ENCODE measurements at places on chromosomes 1 and 21. TPM values are rescaled to one million over a fixed set of nuclear protein-coding genes. Genes with fewer than 3 reads are reported as not detected.

CC2D1B gene
- 54.6 TPM for total RNA-seq

NBPF20 gene
- 4.6 TPM for total RNA-seq

AMY2A gene
- not detected for total RNA-seq

SPATA46 gene
- total RNA-seq: not detected

DNA sequence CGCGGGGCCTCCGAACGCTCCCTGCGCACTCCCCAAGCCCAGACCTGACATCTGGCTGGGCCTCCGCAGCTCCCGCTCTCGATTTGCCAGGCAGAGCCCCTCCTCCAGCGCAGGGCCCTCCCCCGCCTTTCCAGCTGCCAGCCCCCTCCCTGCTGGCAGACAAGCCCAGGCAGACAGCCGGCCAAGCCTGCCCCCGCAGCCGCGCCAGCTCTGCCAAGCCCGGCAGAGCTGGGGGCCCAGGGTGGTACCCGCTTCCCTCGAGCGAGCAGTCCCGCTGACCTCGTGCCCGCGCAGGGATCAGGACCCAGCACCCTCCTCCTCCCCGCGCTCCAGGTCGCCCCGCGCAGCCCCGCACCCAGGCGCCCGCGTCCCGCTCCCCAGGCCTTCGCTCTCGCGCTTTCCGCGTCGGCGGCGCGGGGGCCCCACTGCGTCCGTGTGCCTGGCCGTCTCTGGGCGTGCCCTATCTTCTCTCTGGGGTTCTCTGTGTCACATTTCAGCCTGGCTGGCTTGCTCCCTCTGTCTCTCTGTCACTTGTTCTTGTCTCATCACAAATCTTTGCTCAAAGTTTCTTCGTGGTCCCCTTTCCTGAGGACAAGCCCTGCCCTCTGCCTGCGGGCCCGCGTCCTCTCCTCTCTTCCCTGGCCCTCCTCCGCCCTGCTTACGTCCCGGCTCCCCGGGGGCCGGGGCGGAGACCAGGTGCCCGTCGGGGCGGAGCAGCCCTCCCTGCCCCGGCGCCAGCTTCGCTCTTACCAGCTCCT, 580 bp downstream of the INKA2 start:
- peak; percentile 74 for DNase-seq

DNA sequence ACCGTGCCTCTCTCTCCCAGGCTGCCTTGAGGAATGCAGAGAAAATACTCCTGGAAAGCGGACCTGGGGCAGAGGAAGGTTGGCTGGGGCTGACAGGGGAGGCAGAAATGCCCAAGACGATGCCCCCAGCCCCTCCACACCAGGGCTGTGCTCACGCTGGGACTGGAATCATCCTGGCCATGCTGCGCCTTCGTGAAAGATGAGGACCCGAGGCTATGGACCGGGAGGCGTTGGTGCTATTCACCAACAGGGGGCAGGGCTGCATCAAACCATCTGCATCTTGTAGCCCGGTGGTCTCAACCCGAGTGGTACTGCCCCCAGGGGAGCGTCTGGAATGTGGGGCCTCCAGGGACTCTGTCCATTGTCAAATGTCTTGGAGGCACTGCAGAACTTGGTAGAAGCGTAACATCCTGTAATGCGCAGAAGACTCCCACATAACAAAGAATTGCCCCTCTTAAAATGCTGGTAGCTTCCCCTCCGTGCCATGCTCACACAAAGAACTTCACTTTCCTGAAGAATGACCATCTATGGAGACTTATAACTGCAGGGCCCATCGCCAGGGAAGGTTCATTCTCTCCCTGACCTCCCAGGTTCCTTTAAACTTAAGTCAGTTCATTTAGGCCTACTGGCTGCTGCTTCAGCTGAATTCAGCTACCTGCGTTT, 251.2 kb downstream of the RRAGC start:
- peak; percentile 51 for DNase-seq

GRCh38 chr1:75396745-75397144, 214.2 kb downstream of the SLC44A5 start:
- DNase-seq: no peak

GRCh38 chr1:245043611-245043940, 111.2 kb upstream of the KIF26B start:
- peak; percentile 48 for DNase-seq

- DNase-seq: peak; percentile 29
These were observed 356.6 kb upstream of the LYPLAL1 start for GRCh38 chr1:218817071-218817470.

DNA sequence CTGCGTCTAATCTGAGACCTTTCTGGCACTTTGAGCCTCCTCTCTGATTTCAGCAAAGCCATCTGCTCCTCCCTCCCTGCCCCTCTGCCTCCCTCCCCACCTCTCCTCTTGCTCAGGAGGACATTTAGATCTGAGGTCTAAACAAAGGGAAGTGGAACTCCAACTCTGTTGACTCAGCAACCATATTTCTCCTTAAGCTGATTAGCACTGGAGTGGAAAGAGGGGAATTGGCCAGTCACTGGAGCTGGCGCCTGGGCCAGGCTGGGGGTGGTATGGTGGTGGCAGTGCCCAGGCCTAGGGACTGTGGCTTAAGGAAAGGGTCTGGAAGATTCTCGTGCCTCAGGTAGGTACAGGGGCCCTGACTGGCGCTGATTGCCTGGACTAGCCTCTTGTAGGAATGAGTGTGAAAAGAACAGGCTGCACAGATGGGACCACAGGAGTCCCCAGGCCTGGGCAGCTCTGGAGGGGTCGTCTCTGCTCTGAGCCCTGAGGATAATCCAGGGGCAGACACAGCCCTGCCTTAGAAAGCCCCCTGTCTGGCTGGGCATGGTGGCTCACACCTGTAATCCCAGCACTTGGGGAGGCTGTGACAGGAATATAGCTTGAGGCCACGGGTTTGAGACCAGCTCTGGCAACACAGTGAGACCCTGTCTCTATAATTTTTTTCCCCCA, 11.9 kb downstream of the SH2D2A start:
- peak; percentile 70 for DNase-seq

DNA sequence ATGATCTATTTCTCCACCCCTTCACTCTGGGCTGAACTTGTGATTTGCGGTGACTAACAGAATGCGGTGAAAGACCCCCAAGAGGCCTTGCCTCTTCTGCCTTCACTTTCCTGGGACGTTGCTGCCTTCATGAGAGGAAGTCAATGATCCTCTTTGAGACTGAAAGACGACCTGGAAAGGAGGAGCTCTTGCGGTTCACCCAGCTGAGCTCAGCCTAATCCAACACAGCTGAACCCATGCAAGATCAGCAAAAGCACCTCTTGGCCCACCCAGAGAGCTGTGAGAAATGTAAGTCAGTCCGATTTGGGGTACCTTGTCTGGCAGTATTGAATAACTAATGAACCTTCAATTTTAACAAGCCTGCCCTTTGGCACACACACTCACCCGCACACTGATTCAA, 767.4 kb upstream of the TPTE start:
- no peak for DNase-seq

- DNase-seq: no peak
These were observed 6.1 kb downstream of the FLVCR1 start for GRCh38 chr1:212864201-212864600.

GRCh38 chr21:21205604-21206003, 207.4 kb downstream of the NCAM2 start:
- DNase-seq: no peak

DNA sequence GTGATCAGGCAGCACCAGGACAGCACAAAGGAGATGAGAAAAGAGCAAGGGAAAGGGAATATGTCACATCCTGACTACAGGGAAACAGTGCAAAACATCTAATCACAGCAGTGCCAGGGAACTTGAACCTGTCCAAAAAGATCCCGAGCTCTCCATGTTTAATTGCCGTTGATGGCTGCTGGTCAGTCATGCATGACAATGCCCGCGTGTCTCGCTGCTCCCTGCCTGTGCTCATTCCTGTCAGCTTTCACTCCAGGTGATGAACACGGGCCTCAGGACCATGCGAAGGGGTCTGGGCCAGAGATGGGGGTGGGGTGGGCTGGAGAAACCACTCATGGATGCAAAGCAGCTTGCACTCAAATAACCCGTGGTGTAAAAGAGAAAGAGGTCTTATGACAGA, 287.0 kb downstream of the GPATCH2 start:
- no peak for DNase-seq

DNA sequence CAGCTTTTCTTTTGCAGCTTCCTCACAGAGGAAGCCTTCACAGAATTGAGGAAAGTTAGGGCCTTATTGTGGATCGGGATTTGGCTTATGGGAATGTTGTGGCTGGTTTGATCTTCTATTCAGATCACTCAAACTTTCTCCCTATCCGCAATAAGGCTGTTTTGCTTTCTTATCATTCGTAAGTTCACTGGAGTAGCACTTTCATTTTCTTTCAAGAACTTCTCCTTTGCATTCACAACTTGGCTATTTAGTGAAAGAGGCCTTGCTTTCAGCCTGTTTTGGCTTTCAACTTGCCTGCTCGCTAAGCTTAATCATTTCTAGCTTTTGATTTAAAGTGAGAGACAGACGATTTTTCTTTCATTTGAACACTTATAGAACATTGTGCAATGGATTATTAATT, 181.9 kb upstream of the B3GALT2 start:
- no peak for DNase-seq

DNA sequence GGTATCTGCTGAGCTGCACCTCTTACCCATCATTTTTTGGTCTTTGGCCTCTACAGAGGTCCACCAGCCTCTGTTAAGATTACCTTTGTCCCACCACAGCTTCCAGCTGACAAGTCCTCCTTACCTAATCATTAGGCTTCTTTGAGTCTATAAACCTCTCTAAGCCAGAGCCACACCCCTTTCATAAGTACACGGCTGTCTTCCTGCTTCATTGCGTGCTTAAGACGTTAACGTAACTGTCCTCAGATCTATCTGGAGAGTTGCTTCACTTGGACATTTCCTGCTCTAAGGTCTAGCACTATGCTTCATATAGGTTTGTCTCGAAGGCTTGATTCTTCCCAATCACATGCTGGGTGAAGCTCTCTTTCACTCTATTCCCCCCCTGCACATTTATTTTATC, 71.0 kb upstream of the CACHD1 start:
- DNase-seq: no peak

- DNase-seq: no peak
These were observed 73.9 kb downstream of the SNRPE start for GRCh38 chr1:203935321-203935720.

DNA sequence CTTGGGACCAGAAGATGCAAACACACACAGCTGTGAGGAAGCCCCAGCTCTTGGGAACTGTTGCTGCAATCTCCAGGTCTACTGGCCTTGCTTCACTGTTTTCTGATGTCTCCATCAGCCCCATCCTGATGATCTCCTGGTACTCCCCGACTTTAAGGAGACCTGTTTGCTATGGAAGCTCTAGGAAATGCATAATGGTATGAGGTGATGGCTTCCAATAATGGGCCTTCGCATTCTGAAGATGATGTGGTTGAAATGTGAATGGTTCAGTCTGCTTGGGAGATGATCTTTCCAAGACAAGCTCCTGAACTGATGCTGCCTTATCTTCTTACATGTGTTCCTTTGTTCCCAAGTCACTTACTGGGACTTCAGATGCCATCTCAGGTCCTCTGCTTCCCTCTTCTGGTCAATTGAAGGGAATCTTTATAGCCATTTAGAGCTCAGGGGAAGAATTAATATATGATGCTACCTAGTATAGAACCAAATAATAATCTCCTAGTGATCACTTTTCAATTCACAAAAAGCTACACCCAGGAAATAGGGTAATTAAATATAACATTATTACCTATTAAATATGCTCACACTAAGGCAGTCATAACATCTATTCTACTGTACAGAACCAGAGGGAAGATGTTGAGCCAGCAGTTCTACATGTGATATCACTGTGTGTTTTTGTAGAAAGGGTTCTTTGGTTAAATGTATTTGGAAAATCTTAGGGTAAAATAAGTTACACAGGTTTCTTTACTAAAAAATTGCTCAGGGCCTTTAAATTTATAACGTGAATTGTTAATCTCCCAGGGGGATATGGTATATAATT, 73.9 kb upstream of the VTCN1 start:
- DNase-seq: peak; percentile 76

- DNase-seq: no peak
These were observed 35.2 kb downstream of the TP73 start for GRCh38 chr1:3687504-3687903.

- DNase-seq: no peak
These were observed 2.5 kb downstream of the PDZK1IP1 start for GRCh38 chr1:47187231-47187925.

- DNase-seq: no peak
These were observed 46.4 kb downstream of the BEND5 start for GRCh38 chr1:48730164-48730910.
